ENCODE measurements at places on chromosomes 2 and 18.

GRCh38 chr2:180405520-180405919 is 398.4 kb upstream of the CWC22 start:
- no peak for DNase-seq

DNA sequence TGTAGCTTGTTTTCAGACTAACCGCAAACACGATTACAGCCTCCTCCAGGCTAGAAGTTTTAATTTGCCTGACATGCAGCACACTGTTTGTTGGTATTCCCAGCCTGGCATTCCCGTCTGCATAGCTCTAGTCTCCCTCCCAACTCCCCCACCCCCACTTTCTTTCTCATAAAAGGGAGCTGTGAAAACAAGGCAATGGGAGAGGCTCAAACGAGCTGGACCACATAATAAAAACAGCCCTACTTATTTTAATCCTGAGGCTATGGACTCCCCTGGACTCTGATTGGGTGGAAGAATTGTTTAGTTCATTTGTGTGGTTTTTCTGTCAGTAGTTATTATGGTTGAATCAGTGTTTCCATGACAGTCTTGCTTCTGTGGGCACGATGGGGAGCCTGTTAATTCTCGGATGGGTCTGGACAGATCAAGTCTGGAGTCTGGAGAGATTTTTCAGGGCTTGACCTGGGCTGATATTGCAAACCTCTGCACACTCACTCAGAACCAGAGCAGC is 1.2 kb downstream of the STON1 start:
- DNase-seq, result no peak

- DNase-seq, result no peak
Observed at GRCh38 chr2:185284696-185285095, 453.9 kb upstream of the FSIP2 start.

GRCh38 chr18:7671105-7671504 is 104.0 kb downstream of the PTPRM start:
- DNase-seq, result no peak

DNA sequence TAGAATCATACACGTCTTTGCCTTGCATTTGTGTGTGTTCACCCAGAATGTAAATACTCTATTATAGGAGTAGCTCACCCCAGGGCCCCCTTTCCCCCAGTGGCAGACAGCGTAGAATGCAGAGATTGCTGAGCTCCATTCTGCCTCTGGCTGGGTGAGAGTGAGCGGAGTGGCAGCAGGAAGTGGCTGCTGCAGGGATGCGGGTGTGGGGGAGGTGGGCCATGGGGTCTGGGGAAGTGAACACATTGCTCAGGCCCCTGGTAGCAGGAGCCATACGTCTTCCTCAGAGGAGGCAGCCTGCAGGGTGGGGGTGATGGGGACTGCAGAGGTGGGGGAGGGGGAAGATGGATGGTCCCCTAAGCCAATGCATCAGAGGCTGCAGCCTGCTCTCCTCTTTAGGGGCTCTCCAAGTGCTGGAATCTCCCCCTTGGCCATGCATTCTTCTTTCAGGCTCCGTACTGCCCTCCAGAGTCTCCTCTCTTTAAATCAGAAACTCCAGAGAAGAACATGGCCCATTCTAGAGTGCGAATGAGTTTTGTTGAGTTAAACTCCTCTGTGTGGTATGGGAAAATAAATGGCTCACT is 72.2 kb downstream of the CELF4 start:
- no peak for DNase-seq
